ENCODE measurements at places on chromosomes 7 and 10.

DNA sequence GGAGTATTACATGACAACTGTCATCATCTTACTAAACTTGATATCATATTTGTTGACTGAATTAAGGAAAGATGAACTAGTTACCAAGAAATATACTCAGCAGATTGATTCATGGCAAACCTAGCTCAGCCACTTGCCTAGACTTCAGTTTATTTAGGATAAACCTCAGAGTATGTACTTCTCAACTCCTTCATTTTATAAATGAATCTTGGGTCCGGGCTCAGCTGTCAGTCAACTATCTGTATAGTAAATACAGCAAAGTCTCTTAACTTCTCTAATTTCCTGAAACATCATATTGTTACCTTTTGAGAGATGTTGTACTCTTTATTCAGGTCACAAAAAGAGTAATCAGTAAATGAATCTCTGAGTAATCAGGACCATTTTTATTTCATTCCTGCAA, 211.0 kb upstream of the KLF14 start:
- no peak for DNase-seq

DNA sequence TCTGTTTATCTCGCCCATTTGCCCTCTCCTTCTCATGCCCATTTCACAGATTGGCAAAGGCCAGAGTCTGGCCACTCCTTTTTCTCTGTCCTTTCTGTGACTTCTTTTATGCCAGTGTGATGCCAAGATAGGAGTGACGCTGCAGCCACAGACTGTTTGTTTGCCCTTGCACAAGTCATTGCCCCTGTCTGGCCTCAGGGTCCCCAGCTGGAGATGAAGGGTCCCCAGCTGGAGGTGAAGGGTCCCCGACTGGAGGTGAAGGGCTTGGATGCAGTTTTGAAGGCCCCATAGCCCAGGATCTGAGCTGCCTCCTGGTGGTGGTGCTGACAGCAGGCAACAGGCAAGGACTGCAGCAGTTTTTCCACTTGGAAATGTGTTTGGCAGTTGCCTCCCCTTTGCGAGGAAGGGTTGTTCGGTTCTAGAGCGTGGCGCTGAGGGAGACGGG, 50.8 kb upstream of the SLC29A3 start:
- no peak for DNase-seq

GRCh38 chr7:111235709-111236108, 144.8 kb downstream of the LRRN3 start:
- no peak for DNase-seq

- DNase-seq, result peak; percentile 10
Observed at GRCh38 chr7:135510592-135511183, 786 bp upstream of the CNOT4 start.

DNA sequence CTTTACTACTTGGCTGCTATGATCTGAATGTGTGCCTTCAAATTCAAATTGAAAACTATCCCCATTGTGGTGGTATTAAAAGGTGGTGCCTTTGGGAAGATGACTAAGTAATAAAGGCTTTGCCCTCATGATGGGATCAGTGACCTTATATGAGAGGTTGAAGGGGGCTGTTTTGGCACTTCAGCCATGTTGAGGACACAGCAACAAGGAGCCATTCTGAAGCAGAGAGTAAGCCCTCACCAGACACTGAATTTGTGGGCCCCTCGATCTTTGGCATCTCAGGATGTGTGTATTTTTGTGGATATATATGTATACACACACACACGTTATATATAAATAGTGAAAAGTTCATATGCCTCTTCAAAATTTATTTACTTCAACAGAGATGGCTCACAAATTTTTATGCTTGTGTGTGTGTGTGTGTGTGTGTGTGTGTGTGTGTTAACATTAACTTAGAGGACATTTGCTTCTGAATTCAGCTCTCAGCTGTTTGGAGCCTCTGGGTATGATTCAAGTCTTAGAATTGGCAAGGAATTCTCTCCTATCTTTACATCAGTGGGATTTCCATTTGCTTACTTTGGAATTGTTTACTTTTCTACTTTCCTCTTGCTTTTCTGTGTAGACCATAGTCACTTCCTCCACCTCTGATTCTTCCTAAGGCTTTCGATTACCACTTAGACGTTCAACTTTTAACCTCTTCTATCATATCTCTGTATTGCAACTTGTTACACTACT, 66.6 kb downstream of the MAGI2 start:
- no peak for DNase-seq

DNA sequence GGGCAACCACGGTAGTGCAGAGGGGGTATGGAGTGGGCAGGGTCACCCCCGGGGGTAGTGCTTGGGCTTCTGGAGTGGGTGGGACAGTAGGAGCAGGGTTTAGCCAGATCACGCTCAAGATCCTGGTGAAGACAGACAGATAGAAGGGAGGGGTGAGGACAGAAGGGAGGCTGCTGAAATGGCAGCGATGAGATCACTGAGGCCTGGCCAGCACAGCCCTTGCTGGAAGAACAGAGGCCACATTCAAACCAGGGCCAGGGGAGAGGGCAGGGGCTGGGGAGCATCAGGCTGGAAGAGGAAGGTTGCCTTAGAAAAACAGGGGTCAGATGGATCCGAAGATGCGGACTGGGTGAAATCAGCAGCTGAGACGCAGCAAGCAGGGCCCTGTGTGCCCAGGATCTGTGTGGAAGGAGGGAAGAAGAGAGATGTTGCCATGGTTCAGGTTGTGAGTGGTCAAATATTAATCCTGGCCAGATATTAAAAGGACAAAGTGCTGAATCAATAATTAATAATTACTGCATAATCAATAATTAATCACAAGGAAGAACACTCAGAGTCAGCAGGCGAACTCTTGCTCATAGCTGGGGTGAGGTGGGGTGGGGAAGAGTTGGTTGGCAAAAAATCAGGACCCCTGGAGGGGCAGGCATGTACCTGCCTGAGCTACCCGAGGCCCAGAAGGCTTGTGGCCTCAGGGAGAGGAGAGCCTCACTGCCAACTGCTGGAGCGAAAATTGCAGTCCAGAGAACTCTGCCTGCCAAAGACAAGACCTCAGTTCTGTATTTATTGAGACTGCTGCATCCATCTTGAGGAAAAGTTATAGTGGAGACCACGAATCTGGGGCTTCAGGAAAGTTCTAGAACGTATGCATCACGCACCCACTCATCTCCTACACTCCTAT, 105.7 kb downstream of the GRB10 start:
- DNase-seq, result no peak

- no peak for DNase-seq
Observed at GRCh38 chr10:14254368-14254767, 76.4 kb downstream of the FRMD4A start.

DNA sequence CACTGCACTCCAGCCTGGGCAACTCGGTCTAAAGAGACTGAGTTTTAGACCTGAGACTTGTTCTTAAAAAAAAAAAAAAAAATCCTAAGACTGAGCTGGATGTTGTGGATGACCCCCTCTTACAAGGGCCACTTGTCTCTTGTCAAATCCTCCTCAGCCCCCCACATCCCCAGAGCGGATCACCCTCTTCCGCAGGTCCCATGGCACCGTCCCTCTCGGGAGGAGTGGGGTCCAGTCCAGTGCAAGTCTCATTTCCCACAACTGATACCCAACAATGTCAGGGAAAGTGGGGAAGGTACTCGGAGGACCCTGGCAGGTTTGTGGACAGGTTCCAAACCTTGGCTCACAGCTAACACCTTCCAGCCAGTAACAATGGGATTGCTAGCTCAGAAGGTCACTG, 100.3 kb downstream of the ELFN1 start:
- DNase-seq, result no peak

DNA sequence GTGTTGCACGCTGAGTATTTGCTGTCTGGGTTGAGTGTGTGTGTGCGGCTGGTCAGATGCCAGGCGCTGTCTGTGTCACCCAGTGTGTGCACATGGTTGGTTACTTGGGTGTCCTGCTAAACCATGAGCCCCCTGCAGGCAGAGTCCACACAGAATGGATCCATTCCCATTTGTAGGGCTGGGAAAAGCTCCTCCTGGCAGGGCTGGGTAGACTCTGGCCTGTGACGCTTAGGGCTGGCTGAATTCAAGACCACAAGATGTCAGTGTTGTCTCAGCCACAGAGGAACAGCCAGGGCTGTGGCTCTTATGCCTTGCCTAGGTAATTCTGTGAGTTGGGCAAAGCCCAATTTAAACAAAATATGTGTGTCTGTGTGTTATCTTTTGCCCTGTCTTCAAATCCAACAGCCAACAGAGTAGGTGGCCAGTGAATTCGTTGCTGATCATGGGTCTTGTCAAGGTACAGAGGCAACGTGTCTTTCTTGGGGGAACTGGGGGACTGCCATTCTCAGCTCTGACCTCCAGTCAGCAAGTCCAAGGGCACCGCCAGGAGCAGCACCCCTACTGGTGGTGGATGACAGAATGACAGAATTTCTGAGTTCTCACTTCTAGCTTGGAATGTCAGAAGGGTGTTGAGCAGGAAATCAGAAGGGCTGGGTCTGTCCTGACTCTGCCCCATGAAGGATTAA, 285.1 kb downstream of the CCSER2 start:
- DNase-seq, result no peak

DNA sequence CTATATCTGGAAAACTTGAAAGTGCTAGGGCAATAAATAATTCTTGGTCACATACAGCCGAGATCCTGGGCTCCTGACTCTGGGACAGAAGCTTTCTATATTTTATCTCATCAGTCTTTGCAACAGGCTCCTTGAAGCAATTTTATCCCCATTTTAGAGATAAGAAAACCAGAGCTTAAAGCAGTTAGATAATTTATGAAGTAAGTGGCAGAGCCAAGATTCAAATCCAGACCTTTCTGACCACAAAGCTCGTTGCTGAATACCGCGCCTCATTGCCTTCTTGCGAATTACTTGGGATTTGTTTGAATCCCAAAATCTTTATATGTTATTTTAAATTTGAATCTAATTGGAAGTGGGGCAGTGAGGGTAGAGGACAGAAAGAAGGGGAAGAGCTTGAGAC, 106.0 kb downstream of the TCF7L2 start:
- DNase-seq, result no peak

DNA sequence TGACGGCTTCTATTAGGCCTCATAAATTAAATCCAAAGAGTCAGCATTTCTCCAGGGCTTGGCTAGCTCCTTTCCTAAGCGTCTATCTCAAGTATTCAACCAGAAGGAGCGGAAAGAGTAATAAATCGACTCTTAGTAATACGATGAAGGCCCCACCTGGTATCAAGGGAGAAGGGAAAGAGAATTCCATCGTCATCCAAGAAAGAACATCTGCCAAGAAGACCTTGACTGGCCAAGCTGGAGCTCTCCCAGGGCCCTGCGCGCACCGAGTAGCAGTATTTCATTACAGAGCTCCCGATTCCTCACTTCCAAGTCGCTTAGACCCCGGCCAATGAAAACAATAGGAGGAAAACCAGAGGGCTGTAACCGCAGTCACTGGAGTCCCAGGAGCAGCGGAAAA, 178.0 kb upstream of the FRMD4A start:
- no peak for DNase-seq

DNA sequence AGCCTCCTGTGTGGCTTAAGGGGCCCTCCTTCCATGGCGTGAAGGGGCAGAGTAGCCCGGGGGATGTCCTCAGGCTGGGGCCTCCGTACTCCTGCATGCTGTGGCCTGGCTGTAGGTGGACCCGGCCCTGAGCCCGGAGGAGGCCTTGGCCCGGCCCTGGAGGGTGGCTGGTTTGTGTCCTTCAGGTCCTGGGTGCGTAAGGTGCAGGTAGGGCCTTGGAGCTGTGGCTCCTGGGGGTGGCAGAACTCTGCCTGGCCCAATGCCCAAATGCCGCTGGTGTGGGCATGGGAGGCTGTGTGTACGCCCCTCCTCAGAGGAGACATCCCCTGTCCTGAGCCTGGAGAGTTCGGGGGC, 26.9 kb upstream of the AMZ1 start:
- no peak for DNase-seq

- DNase-seq, result no peak
Observed at GRCh38 chr7:28988810-28989209, 30.7 kb upstream of the TRIL start.

DNA sequence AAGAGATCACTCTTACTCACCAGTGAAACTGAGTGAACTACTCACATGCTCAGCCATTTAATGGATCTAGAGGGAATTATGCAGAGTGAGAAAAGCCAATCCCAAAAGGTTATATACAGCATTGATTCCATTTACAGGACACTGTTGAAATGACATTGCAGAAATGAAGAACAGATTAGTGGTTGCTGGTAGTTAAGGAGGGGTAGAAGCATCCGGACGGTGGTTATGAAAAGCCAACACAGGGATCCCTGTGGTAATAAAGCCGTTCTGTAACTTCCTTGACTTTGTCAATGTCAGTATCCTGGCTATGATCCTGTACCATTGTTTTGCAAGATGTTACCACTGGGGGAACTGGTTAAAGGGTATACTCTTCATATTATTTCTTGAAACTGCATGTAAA, 253.4 kb downstream of the USP6NL start:
- no peak for DNase-seq

GRCh38 chr10:119908166-119908565, 15.6 kb downstream of the SEC23IP start:
- no peak for DNase-seq

- no peak for DNase-seq
Observed at GRCh38 chr10:14116021-14116420, 214.7 kb downstream of the FRMD4A start.
